ENCODE measurements at places on chromosomes 11 and 22.

DNA sequence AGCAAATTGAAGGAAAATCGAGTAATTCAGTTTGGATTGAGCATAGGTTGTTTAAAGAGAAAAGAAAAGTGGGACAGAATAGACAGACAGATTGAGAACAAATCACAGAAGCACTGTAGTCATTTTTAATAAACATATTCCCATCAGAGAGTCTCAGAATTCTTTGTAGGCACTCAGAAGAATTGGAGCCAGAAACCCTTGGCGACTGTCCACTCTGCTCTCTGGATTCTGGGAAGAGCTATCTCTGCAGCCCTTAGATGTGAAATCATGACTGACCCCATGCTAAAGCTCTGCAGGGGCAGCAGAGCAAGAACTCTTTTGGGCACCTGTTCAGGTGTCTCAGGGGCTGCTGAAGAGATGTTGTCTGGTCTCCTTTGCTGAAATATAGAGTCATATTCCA, 223.7 kb upstream of the KIRREL3 start:
- DNase-seq, result no peak

GRCh38 chr11:8092587-8093424, 11.8 kb downstream of the TUB start:
- DNase-seq, result peak; percentile 63

GRCh38 chr22:20243537-20244249, 24.4 kb downstream of the RTN4R start:
- peak; percentile 71 for DNase-seq

GRCh38 chr11:126853732-126854131, 146.8 kb downstream of the KIRREL3 start:
- DNase-seq, result no peak

DNA sequence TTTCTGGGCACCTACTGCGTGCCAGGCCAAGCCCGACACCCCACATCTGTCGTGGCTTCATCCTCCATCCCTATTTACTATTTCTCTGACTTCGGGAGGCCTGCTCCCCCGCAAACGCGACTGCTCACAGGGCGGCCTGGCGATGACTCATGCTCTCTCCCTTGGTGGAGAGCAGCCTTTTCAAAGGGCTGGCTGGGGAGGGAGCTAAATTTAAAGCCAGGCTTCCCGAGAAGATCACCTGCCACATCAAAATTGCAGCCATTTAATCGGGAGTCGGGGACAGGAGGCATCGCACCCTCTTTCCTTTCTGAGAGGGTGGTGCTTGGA, 24.9 kb upstream of the SHISAL1 start:
- peak; percentile 59 for DNase-seq

- DNase-seq, result no peak
Observed at GRCh38 chr22:20107951-20108756, 7.8 kb upstream of the RANBP1 start.

GRCh38 chr11:11442791-11443190, 89.7 kb upstream of the CSNK2A3 start:
- DNase-seq, result no peak

- DNase-seq, result no peak
Observed at GRCh38 chr22:44576311-44577260, 78.6 kb upstream of the RTL6 start.

- peak; percentile 34 for DNase-seq
Observed at GRCh38 chr11:73185680-73186293, 32.3 kb upstream of the P2RY2 start.

DNA sequence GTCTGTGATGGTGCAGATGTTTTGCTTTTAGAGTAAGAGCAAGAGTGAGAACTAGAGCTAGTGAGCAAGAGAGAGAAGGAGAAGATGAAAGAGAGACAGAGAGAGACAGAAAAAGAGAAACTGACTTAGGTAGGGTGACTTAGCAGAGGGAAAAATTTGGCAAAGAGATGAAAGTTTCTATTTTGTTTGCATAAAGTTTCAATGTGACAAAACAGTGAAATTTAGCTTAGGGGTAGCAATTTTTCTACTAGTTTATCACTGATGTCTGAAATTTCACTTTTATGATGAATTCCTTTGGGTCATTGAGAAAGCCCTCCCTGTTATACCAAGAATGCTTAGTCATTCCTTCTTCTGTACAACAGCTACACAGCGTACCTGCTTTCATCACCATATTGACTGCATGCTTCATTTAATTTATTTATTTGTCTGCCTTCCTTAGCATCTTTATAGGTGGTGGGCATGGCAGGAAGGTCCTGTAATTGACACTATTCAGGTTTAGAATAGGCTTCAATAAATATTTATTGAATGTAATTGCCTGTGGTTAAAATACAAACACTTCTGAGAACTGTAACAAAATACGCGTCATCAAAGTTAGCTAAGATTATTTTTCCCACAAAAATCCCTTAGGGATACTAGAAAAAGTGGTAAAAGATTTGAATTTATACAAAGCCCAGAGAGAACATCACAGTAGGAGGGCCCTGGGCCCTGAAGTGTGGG, 19.9 kb upstream of the CTSC start:
- DNase-seq, result peak; percentile 44

- DNase-seq, result no peak
Observed at GRCh38 chr11:129278586-129279319, 86.6 kb upstream of the ARHGAP32 start.

DNA sequence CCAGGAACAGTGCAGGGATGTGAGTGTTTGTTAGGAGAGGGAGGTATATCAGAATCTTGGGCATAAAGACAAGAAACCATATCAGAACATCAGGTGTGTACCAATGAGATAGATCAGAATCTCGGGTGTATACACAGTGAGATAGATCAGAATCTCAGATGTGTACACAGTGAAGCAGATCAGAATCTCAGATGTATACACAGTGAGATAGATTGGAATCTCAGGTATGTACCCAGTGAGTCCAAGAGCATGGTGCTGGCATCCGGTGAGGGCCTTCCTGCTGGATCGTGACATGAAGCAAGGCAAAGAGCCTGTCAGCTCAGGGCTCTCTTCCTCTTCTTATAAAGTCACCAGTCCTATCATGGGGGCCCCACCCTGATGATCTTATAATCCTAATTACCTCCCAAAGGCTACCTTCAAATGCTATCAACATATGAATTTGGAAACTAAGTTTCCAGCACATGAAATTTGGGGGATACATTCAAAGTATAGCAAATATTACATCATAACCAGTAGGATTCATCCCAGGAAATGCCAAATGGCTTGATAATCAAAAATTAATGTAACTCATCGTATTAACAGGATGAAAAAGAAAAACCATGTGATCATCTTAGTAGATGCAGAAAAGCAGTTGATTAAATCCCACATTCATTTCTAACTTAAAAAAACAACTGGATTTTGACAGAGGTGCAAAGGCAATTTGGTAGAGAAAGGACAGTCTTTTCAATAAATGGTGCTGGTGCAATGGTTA, 28.6 kb downstream of the PPARA start:
- no peak for DNase-seq

GRCh38 chr11:111765984-111766833, at the start of gene PPP2R1B:
Gene PPP2R1B (minus strand): TSS chr11:111766389. CDS start chr11:111766361, 28 bp downstream.
- DNase-seq, result peak; percentile 71

- DNase-seq, result peak; percentile 83
Observed at GRCh38 chr11:3000032-3000961, 8.2 kb upstream of the NAP1L4 start.

DNA sequence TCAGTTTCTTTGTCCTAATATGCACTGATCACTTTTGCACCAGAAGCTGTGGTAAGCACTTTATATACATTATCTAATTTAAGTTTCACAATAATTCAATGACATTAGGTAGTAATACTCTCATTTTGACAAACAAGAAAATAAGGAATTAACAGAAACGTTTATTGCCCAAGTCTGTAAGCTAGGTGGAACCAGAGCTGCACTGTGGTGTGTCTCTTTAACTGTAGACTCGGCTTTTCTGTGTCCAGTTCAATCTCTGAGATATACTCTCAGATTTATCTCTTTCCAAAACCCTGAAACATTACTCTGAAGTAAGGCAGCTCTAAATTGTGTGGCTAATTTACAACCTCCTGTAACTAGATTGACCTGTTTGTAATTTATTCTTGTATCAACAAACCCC, 101.1 kb downstream of the MUC15 start:
- DNase-seq, result no peak

DNA sequence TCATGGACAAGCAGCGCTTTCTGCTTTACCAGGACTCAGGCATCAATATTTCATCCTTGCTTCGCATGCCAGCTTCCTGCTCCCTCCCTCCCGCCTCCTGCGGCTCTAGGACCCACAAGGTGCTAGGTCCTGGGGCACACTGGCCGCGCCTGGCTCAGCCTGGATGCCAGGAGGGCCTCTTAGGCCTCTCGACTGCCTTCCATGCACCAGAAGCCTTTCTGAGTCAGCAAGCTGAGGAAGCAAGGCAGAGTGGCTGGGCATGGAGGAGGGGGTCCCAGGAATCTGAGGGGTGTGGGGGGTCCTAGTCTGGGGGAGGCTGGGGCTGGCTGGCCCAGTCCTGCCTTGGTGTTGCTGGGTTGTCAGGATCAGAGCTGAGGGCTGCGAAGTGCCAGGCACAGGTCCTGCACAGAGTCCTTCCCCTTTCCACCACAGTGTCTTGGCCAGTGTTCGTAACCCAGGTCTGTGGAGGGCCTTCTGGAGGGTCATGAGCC, 61.0 kb upstream of the THY1 start:
- DNase-seq, result no peak

DNA sequence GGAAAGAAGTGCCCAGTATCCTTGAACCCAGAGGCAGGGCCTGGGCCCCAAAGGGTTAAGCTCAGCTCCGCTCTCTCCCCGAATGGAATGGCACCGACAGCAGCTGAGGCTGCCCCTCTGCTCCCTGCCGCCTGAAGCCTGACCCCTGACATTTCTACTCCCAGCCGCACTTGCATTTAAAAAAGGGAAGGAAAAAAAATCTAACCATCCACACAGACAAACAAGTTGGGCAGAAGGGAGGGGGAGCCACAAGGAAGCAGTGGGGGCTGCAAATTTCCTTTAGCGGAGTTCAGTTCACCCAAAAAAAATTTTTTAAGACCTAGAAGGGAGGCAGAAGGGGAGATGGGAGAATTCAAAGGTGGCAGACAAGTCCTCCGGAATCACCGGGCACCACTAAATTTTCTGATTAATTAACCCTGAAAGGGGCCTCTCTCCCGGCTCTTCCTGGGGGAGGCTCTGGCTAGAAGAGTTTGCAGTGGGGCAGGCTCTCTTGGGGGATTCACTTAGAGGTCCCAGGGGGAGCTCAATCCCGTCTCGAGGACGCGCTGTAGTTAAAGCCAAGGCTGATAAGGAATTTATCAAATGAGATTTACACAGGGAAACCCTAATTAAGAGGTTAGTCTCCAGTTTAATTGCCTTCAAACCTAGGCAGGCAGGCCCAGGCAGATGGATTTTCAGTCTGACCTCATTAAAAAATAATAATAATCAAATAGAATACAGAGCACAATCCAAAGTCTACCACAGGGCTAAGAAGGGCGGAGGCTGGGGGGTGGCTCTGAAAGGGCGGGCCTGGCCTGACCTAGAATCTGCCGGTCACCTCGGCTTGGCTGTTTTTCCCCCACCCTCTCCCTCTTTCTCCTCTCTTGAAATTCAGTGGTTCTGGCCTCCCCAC, 25.6 kb downstream of the MN1 start:
- DNase-seq, result no peak

- no peak for DNase-seq
Observed at GRCh38 chr22:30607300-30607930, 441 bp downstream of the TCN2 start.

DNA sequence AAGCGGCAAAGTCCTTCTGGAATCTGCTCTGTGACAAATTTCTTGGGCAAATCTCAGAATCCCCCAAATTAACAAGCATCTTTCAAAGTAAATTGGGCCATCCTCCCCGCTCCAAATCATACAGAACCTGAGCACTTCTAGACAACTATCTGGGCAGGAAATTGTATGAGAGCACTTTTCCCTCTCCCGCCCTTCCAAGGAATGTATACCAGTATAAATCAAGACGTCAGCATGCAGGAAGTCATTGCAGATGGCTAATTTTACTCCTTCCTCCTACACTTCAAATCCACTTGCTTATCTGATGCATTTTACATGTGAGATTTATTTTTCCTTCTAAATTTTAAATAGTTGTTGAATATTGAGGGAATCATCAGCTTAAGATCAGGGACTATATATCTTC, 52.1 kb downstream of the NTM start:
- DNase-seq, result no peak

- no peak for DNase-seq
Observed at GRCh38 chr11:8090756-8091155, 9.7 kb downstream of the TUB start.

DNA sequence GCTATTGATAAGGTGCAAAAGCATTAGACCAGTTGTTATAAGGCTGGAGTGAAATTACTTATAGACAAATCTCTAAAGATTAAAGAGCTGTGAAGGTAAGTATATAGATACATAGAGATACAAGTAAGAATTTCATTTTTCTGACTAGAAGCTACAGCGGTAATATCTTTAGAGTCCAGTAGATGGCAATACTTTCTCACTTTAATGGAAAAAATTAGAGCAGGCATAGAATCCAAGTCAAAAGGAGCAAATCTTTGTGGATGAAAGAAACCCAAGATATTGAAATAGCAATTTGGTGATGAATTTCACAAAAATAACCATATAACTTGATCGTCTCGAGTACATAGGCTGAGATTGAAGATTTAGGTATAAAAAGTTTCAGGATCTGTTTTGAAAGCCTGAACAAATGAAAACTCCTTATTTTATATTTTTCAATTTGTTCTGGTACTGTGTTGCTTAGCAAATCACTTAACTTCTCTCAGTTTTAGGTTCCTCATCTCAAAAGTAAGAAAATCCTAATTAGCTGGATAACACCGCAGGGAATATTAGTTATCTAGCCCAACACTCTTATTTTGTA, 81.9 kb downstream of the UVRAG start:
- DNase-seq, result peak; percentile 62
